ENCODE measurements at places on chromosomes 2 and 18.
A peak's percentile ranks its signal among the peaks of the same experiment; 100 is the strongest.

DNA sequence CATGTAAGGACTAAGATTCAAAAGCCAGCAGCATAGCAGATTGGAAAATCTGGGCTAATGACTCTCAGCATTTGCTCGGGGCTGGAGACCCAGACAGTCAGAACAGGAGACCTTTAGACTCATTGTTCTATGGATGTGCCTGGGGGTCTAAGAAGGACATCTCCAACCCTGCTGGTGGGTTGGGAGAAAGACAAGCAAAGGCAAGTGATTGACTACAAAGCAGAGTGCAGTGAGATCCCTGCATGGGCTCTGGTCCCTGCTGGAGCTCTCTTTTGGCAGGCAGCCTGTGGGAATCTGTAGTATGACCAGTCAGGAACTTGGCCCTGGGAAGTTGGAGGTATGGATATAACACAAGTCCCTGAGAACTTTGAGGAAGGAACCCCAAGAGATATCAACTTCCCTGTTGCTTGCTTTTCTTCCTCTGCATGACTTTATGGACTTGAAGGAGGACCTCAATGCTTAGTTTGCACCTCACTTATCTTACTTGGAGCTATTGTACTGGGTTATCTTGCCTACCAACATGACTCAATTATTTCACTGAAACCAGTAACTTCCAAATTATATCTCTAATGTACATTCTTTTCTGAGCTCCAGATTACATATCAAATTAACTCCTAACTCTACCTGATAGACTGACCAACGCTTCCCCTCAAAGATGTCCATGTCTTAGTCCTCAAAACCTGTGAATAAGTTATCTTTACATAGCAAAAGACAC is 236.0 kb downstream of the CYRIA start:
- DNase-seq: no peak

GRCh38 chr18:60067426-60068210 is 167.8 kb downstream of the PMAIP1 start:
- no peak for DNase-seq

DNA sequence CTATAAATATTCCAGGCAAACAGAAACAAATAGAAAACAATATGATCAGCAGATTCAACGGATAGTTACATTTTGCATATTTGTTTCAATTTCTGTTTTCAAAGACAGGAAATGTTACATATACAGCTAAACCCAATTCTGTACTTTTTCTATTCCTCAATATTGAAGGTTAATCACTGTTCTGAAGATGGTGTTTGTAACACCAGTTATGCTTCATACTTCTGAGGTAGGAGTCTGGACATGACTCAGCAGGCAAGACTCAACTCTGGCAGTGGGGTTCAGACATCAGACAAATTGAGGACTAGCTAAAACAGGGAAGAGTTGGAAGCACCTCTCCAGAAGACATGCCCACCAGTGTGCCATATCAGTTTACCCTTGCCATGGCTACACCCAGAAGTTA is 16.6 kb downstream of the SERPINB13 start:
- DNase-seq: no peak

DNA sequence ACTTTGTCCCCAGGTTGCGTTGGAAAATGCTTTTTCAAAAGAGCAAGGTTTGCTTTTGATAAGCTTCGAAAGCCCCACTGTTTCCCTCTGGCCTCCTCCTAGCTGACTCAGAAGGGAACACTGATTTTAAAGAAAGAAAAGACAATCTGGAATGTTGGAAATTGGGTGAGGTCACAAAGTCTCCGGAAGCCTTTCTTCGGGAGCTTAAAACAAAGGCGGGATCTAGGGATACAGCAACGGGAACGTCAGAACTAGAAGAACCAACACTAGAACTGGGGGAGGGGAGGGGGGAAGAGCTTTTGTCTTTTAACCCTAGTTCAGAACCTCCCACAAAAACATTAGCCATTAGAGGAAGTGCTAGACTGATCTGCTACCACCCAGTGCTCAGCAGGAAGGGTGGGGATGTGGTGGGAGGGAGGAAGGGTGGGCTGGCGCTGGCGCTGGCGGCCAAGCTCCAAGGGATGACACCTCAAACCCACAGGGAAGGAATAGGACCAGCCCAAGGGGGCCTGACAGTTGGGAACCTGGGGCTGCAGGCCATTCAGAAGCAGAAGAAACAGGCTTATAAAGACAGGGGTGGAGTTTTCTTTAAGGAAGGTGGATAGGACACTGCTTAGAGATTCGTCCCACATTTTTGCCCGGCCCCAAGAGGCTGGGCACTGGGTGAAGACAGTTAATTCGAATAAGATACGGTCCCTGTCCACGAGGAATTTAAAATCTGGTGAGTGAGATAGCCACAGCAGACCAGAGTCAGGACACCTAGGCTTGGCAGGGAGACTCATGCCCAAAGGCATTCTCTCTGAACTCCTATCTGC is 1.7 kb downstream of the TMSB10 start:
- DNase-seq: peak; percentile 95

DNA sequence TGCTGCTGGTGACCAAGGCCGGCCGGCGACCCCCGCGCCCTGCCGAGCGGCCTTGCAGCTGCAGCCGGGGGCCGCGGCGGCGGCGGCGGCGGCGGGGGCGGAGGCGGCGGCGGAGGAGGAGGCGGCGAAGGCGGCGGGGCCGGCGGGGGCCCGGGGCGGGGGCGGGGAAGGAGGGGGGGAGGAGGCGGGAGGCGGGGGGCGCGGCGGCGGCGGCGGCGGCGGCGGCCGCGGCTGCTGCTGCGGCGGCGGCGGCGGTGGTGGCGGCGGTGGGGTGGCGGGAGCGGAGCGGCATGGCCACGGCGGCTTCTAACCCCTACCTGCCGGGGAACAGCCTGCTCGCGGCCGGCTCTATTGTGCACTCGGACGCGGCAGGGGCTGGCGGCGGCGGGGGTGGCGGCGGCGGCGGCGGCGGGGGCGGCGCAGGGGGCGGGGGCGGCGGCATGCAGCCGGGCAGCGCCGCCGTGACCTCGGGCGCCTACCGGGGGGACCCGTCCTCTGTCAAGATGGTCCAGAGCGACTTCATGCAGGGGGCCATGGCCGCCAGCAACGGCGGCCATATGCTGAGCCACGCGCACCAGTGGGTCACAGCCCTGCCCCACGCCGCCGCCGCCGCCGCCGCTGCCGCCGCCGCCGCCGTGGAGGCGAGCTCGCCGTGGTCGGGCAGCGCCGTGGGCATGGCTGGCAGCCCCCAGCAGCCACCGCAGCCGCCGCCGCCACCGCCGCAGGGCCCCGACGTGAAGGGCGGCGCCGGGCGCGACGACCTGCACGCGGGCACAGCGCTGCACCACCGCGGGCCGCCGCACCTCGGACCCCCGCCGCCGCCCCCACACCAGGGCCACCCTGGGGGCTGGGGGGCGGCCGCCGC is 1.5 kb downstream of the POU3F3 start:
- DNase-seq: no peak

GRCh38 chr2:182911813-182912517 is 45.5 kb upstream of the FRZB start:
- no peak for DNase-seq

GRCh38 chr2:165825041-165825440 is 31.0 kb upstream of the GALNT3 start:
- no peak for DNase-seq

DNA sequence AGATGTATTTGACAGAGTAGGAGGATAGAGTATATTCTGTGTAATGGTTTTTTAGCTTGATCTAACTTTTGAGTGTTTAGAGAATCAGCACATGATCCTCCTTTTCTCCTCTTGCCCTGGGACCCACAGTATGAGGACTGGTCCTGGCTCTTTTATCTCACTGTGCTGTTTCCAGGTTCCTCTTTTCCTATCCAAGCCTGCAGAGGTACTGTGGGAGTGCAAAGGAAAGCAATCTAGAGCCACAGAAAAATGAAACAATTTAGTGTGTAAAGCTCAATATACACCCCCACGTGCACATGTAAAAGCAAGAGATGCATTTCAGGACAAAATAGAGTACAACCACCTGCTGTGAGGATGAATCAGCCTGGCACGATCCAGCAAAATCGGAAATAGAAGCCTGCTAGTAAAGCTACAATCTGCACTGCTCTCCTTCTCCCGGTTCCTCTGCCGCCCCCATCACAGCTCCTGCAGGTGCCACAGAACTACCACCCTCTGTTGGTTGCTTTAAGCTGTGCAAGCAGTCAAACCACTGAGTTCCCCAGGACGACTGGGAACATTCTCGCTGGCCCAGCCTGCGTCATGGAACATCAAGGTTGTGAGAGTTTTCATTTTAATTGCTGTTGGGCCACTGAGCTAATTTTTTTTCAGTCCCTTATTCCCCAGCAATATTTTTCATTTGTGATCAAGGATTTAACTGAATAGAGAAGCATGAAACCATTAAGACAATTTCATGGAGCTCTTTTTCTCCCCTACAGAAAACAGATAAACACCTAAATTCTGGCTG is 47.8 kb upstream of the MAPRE3 start:
- peak; percentile 40 for DNase-seq

- DNase-seq: no peak
Measured at GRCh38 chr2:85215448-85216401, 82.5 kb downstream of the TCF7L1 start.

DNA sequence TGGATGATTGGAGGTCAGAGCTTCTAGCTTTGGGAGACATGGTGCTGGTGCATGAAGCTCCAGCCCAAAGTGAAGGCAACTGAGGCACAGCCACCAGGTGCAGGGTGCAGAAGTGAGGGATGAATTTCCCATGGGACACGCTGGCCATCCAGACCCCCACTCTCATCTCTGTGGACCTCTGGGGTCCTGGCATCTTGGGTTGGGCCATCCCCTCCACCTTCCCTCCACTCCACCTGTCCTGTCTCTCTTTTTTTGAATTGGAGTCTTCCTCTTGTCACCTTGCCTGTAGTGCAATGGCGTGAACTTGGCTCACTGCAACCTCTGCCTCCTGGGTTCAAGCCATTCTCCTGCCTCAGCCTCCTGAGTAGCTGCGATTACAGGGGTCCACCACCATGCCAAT is 3.4 kb downstream of the NGEF start:
- DNase-seq: no peak

GRCh38 chr2:177717831-177718618 is 325.5 kb downstream of the AGPS start:
- no peak for DNase-seq

- no peak for DNase-seq
Measured at GRCh38 chr18:63307551-63308200, 11.9 kb downstream of the BCL2 start.

GRCh38 chr2:146147448-146148012 is 1627.6 kb upstream of the ZEB2 start:
- no peak for DNase-seq

DNA sequence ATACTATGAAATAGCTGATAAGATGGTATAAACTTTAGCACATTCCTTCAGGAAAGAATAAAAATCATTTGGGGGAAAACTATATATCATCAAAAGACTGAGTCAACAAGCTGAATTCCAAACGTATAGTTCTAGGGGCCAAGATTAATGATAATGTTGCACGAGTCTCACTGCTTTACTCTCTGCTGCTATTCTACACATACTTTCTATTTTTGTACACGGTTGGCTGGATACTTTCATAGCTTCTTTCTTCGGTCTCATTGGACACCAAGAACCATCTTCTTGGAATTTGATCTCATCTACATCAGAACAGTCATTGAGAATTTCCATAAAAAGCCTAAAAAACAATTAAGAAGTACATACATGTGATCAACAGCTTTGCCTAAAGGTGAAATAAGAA is 72.7 kb upstream of the ST8SIA5 start:
- DNase-seq: no peak

GRCh38 chr18:57004366-57005121 is 142.3 kb upstream of the BOD1L2 start:
- DNase-seq: peak; percentile 39

DNA sequence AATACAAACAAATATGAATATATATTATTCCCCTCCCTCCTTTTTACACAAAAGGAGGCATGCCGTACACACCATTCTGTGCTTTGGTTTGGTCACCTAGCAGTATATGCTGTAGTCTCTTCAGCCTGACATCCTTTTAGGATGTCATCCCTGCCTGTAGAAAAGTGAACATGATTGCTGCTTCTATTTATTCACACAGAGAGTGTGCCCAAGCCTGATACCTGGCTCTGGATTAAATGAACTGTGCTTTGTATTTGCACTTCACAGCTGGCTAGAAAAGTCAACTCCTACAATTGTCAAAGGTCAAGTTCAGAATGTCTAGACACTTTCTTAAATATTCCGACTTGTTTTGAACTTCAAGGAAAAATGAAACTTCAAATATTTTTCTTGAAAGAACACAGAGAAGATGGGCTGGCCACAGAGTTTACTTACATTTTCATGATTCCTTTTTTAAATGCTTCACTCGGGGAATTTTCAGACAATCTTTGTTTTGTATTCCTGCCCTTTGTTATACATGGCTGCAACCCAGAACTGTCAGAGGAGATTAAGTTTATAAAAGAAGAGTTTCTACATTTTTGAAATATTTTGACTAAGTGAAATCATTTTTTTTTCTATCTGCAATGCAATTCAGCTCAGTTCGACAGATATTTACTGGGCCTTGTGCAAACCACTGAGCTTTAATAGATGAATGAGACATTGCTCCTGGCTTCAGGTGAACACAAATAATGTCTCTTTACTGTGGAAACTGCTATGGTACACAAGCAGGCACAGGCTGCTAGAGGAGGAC is 33.5 kb downstream of the DAPL1 start:
- DNase-seq: no peak

DNA sequence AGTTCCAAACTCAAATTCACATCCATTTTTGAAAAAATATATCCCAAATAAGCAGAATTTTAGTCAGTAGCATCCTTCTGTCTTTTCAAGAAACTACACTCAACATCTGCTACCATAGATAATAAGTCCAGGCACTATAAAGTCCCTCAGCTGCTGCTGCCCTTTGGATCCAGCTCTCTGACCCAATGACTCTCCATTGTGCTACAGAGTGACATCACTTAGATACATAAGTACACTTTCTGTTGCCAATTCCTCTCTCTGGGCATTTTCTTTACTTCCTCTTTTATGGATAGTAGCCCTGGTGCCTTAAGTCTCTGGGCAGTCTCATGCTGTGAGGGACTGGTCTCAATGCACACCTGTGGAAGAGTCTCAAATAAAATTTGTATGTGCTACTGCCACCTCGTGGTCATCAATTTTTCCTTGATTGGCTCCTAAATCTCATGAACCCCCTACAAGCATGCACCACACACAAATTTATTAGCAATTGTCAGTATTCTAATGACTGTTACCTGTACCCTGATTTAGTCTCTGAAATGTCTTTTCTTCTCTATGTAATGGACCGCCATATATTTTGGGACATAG is 219.2 kb downstream of the LRP1B start:
- DNase-seq: peak; percentile 2

GRCh38 chr2:6824962-6825361 is 40.7 kb downstream of the CMPK2 start:
- DNase-seq: no peak

GRCh38 chr2:3536682-3537632 is 17.6 kb upstream of the ADI1 start:
- peak; percentile 63 for DNase-seq

DNA sequence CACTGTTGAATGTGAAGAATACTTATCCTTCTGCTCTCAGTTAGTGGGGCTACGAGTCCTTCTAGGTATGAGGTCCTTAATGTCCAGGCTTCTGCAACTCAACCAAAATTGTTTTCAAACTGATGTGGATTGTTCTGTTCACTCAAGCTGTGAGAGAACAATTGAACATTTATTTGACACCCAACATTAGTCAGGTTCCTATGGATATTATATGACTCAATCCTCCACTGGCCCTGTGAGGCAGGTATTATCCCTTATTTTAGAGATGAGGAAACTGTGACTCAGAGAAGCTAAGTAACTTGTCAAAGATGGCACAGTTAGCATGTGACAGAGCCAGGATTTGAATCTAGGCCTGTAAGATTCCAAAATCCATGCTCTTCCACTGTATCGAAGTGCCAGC is 1.2 kb upstream of the LYG2 start:
- DNase-seq: no peak

- no peak for DNase-seq
Measured at GRCh38 chr18:9820719-9821118, 65.1 kb upstream of the TXNDC2 start.
